HT-29 (cell line): ENCODE measurements at places on chromosomes 4 and X.
A peak's percentile ranks its signal among the peaks of the same experiment; 100 is the strongest.

- no peak for DNase-seq
Observed at GRCh38 chr4:47736555-47736954, 101.3 kb downstream of the CORIN start.

GRCh38 chrX:101385795-101386541, at the start of gene BTK:
Gene BTK (minus strand): TSS chrX:101386191. CDS start chrX:101375284, 10,907 bp downstream.
- no peak for DNase-seq

GRCh38 chr4:67918428-67918827, 34.6 kb upstream of the TMPRSS11D start:
- no peak for DNase-seq

- DNase-seq: no peak
Observed at GRCh38 chr4:155060419-155060818, 148.0 kb upstream of the NPY2R start.

- DNase-seq: no peak
Observed at GRCh38 chr4:1240721-1241465, 8.0 kb downstream of the CTBP1 start.

DNA sequence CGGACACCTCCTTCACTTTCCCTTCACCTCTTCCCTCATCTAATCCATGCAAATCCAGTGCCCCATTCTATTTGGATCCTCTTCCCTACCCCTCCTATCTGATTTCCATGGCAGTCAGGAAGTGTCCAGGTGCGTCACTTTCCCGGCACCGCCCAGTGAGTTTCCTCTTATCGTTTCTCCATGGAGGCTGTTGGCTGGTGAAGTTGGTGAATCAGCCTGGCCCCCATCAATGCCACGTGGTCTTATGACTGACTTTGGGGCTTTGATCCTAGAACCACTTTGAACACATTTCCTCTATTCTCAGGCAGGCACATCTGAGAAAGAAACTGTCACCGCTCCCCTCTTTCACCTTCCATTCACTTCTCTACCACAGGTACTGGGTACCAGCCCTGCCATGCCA, 137.8 kb downstream of the CEP135 start:
- peak; percentile 6 for DNase-seq

- DNase-seq: no peak
Observed at GRCh38 chr4:125370478-125370877, 55.7 kb downstream of the FAT4 start.

GRCh38 chrX:130952266-130953043, 49.4 kb upstream of the ENOX2 start:
- DNase-seq: no peak

DNA sequence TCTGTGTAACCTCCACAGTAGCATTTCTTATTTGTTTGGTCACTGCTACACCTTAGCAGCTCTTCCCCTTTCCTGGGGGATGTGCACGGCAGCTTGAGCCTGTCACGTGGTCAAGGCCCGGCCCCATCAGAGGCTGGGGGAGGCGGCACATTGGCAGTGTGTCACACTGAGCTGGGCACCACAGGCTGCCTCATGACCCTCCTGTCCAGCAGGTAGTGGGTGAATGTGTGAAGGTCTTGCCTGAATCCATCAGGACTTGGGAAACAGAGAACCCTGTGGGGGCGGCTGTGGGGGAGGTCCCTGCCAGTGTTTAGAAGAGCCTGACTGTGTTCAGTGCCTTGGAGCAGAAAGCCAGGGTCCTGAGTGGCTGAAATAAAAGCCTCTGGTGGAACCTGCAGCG, 33.2 kb downstream of the WFS1 start:
- no peak for DNase-seq

- DNase-seq: no peak
Observed at GRCh38 chr4:82038936-82039335, 334.9 kb downstream of the HNRNPD start.

- no peak for DNase-seq
Observed at GRCh38 chr4:176837169-176837895, 44.6 kb upstream of the VEGFC start.

GRCh38 chr4:39124885-39125599, 57.3 kb upstream of the WDR19 start:
- DNase-seq: no peak

DNA sequence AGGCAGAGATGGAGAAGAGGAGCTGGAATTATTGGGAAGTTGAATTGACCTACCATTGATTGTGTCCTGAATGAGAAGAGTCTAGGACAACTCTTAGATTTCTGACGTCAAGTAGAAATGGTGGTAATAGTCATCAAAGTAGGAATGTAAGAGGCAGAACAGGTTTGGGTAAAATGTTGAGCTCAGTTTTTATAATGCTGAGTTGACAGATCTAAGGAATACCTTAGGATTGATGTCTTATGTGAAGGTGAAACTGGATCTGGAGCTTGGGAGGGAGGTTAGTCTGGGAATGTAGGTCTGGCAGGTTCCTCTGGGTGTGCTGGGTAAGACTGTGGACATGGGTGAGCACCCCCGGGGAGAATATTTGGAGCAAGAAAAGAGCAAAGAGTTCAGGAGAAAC, 31.9 kb downstream of the JADE1 start:
- DNase-seq: no peak

GRCh38 chr4:101162990-101163380, 184.3 kb downstream of the PPP3CA start:
- DNase-seq: no peak

DNA sequence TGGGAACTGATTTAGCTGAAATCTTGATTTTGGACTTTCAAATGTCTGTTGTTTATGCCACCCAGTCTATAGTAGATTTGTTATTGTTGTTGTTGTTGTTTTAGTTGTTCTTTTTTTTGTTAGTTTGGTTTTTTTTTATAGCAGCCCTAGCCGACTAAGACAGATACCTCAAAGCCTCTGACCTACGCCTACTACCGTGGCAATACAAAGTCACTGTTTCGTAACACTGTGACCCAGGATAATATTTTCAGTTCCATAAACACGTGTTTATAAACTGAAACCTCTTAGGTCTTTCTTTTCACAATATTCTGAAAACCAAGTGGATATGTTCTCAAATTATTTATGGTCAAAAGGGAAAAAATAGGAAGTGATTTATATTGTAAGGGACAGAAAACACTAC, 32.8 kb downstream of the VCX2 start:
- no peak for DNase-seq

- no peak for DNase-seq
Observed at GRCh38 chr4:78764498-78764961, 11.6 kb upstream of the BMP2K start.

DNA sequence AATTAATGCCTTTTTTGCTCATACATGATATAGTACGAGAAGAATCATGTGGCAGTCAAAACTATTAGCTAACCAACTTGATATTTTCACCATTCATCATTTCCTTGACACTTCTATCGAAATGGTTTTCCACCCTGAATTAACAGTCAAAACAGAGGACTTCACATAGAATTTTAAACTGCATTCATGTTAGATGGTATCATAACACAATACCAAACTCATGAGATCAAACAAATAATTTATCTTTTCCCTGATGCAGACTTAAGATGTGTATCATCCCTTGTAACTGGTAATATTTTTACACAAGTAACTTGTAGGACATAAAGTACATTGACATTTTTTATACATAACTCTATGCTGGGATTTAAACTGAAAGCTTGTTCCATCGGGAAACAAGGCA, 18.2 kb upstream of the ANTXR2 start:
- no peak for DNase-seq

GRCh38 chr4:99219072-99219471, at the start of gene ADH6:
Gene ADH6 (minus strand): TSS chr4:99219246. CDS start chr4:99219152, 94 bp downstream.
- DNase-seq: peak; percentile 35

GRCh38 chr4:173490817-173491528, 39.1 kb downstream of the HAND2 start:
- DNase-seq: no peak

- no peak for DNase-seq
Observed at GRCh38 chr4:124863040-124863545, 150.6 kb upstream of the ANKRD50 start.

GRCh38 chrX:21662761-21663160, 4.6 kb upstream of the KLHL34 start:
- DNase-seq: no peak

- DNase-seq: no peak
Observed at GRCh38 chr4:182854466-182854865, 62.7 kb downstream of the DCTD start.

DNA sequence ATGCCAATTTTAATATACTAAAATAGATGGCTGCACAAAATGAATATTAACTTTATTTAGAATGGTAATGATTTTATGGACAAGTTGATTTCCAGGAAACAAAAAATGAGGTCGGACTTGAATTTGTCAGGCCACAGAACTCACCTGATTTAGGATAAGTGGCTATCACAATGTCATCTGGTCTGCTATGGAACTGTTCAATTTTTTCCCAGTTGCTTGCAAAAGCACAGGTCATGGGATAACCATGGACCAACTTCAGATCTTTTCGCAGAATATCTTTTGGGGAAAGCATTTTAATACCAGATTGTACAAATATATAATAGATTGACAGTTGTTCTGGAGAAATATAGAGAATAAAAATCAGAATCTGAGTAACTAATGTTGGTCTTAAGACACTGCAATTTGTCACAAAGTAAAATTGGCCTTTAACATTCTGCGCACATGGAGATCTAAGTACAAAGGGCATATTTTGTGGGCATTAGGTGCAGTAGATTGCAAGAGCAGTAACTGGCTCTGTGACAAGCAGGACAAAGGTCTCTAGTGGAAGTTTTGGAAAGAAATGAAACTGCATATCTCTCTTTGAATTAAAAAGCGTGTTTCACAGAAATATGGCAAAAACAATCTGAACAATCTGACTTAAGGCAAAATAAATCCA, 5.4 kb downstream of the SULT1B1 start:
- no peak for DNase-seq

GRCh38 chr4:84417997-84418709, 80.9 kb downstream of the NKX6-1 start:
- DNase-seq: no peak

DNA sequence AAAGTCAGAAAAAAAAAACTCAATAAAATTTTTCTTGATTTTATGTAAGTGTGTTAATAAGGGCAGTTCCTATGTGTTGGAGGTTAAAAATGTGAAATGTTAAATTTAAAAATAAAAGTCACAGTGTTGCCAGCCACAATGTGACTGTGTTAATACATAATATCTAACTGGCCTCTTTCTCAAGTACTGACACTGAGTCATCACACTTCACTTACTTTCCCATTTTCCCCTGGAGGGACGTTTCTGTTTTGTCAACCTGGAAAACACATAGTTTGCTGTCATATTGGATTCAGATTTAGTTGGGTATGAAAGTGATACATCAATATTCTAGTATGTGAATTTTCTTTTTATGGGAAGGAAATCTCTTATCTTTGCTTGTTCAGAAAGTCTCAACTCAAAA, 46.4 kb downstream of the ARHGEF38 start:
- no peak for DNase-seq

GRCh38 chrX:37060999-37061398, 52.8 kb downstream of the FAM47C start:
- peak; percentile 68 for DNase-seq

GRCh38 chr4:26126994-26127393, 193.8 kb upstream of the RBPJ start:
- no peak for DNase-seq

- DNase-seq: no peak
Observed at GRCh38 chr4:100188829-100189228, 1.4 kb downstream of the DDIT4L start.

DNA sequence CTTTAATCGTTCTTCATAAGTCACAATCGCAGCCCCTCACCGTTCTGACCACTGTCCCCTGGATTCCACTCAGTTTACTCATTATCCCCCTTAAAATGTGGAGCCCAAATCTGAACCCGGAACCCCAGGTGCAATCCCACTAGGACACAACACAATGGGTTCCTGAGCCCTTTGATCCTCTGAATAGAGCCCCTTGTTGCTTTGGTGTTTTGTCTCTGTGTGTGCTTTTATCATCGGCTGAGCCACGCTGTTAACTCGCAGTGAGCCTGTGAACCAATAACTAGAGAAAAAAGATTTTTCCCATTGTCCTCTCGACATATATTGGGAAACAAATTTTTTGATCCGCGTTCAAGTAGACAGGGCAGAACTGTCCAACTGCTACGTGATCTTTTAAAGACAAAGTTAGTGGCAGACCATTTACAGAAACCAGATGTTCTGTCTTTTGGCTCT, 617 bp upstream of the PDHA1 start:
- no peak for DNase-seq

- no peak for DNase-seq
Observed at GRCh38 chr4:137641544-137641943, 109.2 kb upstream of the PCDH18 start.

- no peak for DNase-seq
Observed at GRCh38 chr4:185405296-185405999, 8.8 kb downstream of the ANKRD37 start.

GRCh38 chr4:61828960-61829359, 628.8 kb downstream of the ADGRL3 start:
- DNase-seq: no peak

DNA sequence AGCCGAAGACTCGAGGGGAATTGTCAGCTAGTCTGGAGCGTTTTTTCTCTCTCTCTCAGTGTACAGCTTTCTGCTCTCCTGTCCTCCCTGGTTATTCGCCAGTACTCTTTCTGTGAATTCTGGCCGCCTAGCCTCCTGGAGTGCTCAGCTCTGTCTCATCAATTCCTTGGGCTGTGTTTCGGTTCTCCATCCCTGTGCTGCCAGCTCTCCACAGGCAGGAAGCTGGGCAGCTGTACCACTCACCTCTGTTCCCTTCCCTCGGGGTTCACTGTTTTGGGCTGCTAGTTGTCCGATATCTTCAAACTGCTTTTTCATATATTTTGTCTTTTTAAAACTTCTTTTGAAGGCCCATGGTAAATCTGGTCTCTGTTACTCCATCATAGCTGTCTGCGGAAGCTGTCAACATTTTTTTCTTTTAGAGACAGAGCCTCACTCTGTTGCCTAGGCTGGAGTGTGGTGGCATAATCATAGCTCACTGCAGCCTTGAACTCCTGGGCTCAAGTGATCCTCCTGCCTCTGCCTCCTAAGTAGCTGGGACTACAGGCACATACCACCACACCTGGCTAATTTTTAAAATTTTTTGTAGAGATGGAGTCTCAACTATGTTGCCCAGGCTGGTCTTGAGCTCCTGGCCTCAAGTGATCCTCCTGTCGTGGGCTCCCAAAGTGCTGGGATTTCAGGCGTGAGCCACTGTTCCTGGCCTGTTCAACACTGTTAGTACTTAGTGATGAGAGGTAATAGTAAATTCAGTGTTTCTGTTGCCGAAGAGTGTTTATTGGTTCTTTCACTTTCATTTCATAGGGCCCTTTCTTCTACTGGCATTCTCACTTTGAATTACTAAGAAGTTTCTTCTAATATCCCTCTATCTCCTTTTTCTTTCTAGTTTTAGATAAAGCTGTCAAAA, 18.6 kb downstream of the ZCCHC4 start:
- no peak for DNase-seq

DNA sequence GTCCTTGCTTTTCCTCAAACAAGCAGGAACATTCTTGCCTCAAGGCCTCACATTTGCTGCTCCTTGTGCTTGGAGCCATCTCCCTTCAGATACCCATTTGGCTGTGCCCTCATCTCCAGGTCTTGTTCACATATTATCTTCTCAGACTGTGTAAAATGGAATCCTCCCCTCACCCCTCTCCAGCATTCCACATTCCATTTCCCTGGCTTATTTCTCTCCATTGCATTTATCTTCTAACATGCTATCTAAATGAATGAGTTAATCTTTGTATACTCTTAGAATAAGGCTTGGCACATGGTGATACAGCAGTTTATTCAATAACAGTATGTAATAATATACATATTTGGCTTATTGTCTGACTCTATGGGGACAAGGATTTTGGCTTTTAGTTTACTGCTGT, 8.8 kb upstream of the GALNT7 start:
- no peak for DNase-seq
